ENCODE measurements at places on chromosomes 5 and 9.

- no peak for DNase-seq
Measured at GRCh38 chr5:176654856-176655255, 7.6 kb downstream of the TSPAN17 start.

- DNase-seq: no peak
Measured at GRCh38 chr9:87505869-87506678, 8.4 kb downstream of the DAPK1 start.

GRCh38 chr5:176646707-176647029 is 616 bp upstream of the TSPAN17 start:
- no peak for DNase-seq

- no peak for DNase-seq
Measured at GRCh38 chr5:132456296-132456986, 34.1 kb downstream of the IRF1 start.

GRCh38 chr5:143860211-143860610 is 48.2 kb downstream of the HMHB1 start:
- DNase-seq: no peak

GRCh38 chr9:89491694-89492093 is 6.2 kb downstream of the SEMA4D start:
- DNase-seq: no peak

DNA sequence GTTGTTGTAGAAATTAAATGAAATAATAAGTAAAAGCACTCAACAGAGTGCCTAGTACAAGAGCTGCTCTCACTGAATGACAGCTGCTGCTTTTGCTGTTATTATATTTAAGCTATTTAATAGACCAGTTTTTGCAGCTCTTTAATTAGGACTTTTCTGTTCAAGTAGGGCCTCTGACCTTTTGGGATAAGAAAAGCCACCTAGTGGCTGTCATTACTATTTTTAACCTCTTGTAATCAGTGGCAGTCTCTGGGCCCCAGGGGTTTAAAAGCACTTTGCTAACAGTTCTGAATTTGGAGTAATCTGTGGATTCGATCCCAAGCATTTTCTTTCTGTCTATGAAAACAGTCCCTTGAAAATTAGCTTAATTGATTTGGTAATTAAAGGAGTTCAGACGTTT is 121.1 kb downstream of the NUDT12 start:
- DNase-seq: no peak

- no peak for DNase-seq
Measured at GRCh38 chr5:159386028-159386711, 55.9 kb upstream of the IL12B start.

DNA sequence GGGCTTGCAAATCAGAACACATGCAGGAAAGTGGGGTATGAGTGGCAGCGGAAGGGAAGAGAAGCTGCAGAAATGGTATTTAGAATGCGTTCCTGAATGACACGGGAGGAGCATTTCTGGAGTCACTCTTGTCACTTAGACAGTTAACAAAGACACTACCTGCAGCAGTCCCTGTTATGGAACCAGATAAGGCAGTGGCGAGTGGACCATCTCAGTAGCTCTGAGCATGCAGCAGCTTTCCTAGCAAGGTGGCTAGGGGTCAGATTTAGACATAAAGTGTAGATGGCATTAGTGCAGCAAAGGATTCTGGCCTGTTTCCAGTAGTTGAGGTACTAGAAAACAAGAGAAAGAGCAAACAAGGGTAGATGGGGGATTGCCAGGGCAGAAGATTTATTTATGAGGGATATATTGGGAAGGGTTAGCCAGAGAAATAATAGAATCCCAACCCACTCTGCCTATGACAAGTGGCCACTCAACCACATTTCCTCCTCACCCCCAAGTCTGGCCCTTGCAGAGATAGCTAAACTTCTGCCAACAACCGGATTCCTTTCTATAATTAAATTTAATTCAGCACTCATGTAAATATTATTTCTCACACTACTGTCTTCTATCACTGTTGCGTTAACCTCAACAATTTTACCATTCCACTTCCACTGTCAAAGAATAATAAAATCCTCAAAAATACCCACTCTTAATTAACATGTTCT is 201.6 kb downstream of the DCP2 start:
- DNase-seq: peak; percentile 39

GRCh38 chr9:2839040-2839439 is 4.9 kb downstream of the PUM3 start:
- DNase-seq: no peak

- no peak for DNase-seq
Measured at GRCh38 chr5:133890776-133891280, 77.6 kb downstream of the C5orf15 start.

- no peak for DNase-seq
Measured at GRCh38 chr5:68374796-68375518, 159.4 kb downstream of the PIK3R1 start.

GRCh38 chr9:137309368-137310188 is 7.5 kb upstream of the NRARP start:
- DNase-seq: no peak

DNA sequence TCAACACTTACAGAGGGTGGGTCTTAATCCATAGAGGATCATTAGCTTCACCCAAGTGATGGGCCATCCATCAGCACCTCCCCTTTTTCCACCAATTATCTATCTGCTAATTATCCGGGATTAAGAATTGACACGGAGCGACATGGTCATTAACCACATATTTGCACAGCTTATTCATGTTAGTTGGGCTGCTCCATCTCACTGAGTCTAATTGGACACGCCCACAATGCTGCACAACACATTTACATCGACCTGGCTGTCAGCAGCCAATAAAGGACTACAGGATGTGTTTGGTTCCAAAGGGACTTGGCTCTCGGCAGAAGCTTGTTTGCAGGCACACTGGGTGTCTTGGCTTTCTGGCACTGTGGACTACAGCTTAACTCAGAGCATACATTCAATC is 21.6 kb downstream of the FOXE1 start:
- DNase-seq: no peak

DNA sequence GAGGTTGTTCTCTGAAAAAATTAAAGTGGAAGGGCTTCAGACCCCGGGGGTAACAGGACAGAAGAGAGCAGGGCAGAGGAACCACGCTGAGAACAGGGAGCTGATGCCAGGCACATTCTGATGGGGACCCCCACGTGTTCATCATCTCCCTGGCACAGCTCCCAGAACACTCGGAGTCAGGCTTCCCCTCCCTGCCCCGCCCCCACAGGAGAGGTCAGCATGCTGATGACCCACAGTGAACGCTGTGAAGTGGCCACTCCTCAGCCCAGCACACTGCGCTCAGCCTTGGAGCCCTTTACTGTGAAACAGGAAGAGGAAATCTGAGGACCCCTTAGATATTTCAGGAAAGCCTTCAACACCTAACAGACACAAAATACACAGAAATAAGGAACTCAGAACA is 16.4 kb downstream of the RETREG1 start:
- DNase-seq: peak; percentile 66

GRCh38 chr5:124457901-124458300 is 288.5 kb downstream of the ZNF608 start:
- DNase-seq: no peak

DNA sequence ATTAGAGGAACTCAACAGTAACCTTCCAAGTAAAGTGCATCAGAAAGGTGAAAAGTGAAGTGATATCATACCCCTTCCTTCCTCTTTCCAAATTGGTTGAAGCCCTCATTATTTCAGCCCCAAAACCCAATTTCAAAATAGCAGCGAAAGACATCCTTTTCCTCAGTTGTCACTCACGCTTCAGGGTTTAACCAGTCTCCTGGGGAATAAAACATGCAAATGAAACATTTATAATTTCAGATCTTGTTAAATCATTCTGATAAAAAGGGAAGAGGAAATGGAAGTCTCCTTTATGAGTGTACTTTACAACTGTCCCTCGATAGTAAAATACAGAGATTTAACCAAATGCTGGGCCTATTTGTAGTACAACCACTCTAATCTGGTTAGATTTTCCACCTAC is 22.5 kb downstream of the TRPM6 start:
- no peak for DNase-seq

GRCh38 chr9:127780126-127780885 is 1.8 kb upstream of the SH2D3C start:
- DNase-seq: no peak

GRCh38 chr9:81693671-81694378 is 4.5 kb upstream of the TLE1 start:
- no peak for DNase-seq

GRCh38 chr9:127974769-127975261 is 6.0 kb downstream of the EEIG1 start:
- no peak for DNase-seq

DNA sequence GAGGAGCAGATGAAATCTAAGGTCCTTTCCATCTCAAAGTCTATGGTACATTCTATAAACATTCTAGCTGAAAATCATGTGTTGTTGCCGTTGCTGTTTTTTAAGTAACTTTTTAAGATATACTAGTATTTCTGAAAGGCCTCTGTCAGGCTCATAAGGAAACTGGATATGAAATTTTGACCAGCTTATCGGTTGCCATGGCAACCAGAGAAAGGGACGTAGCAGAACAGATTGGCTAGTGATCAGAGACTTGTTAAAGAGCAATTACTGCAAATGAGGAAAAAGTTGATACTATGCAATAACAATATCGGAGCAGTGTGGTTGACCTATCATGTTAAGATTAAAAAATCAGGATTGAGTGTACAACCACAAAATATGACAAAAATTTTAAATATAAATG is 57.0 kb upstream of the RNF180 start:
- DNase-seq: no peak

DNA sequence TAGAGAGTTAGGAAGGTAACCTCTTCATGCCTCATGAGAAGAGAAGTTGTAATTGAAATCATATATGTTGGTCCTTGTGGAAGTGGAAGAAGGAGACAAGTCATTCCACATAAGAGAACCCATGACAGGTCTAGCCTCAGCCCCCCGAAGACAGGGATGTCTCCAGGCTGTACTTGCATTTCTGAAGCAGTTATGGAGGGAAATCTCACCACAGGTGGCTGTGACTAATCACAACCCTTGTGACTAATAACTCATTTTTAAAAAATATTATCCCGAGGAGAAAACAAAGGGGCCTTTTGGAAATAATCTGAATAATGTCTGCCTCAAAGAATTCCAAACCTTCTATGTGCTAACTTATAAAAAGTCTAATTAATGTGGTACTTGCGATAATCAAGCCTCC is 262.1 kb upstream of the RPS23 start:
- DNase-seq: no peak

DNA sequence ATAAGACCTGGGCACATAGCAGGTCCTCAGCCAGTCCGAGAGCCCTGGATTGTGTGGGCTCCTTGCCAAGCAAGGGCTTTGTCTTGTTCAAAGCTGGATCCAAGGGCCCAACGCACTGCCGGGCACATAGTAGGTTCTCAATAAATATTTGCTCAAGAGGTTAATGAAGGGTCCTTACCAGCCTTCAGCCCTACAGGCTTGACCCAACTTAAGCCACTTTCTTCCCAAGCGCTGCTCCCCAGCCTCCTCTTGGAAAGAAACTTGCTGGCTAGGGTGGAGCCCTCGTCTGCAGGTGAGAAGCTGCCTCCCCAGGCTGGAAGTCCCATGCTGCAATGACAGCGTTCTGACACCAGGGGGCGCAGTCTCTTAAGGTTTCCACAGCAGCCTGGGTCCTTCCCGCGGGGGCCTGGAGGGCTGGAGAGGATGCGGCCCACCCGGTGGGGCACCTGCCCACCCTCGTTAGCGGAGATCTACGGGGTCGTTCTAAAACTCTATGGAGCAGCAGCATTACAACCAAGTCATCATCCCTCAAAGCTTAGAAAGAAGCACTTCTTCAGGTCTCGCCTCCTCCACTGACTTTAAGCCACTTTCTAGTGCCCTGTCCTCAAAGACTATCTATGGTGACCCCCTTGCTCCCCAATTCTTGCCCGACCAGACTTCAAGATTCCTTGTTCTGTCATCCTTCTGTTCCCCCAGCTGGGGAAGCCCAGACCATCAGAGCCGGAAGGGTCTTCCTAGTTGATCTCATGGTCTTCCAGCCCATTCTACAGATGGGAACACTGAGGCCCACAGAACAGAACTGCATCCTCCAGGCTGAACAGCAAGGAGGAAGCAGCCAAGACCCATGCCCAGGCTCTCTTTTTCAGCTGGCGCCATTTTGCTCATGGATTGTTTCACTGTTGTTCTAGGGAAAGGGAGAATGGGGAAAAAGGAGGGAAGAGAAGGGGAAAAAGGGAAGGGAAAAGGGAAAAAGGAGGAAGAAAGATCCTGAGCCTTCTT is 115.4 kb downstream of the LHX2 start:
- peak; percentile 71 for DNase-seq

GRCh38 chr9:133492061-133493021 is 13.4 kb upstream of the SLC2A6 start:
- DNase-seq: no peak

DNA sequence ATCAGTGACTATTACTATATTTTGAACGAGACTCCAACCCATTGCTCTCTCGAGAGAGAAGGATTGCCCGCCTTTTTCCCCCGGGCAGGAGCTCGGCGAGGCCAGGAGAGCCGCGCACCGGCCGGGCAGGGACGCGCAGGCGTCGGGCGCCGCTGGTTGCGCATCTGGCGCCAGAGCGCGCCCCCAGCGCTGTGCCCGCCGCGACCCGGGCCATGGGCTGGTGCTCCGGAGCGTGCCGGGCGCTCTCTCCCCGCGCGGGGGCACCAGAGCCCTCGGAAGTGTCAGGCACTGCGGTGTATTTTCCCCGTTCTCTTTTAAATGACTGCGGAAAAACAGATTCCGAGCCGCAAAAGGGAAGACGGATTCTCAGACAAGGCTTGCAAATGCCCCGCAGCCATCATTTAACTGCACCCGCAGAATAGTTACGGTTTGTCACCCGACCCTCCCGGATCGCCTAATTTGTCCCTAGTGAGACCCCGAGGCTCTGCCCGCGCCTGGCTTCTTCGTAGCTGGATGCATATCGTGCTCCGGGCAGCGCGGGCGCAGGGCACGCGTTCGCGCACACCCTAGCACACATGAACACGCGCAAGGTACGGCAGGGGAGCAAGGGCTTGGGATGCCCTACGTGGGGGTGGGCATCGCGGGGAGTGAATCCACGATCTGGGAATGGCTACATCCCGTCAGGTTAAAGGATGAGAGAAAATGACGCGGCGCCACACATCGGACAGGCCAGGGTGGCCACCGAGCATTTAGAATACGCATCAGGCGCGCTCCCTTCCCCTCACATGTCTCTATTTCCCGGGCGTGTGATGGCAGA is 1.1 kb upstream of the NTRK2 start:
- DNase-seq: no peak

- no peak for DNase-seq
Measured at GRCh38 chr5:61256474-61256873, 75.6 kb upstream of the ZSWIM6 start.

DNA sequence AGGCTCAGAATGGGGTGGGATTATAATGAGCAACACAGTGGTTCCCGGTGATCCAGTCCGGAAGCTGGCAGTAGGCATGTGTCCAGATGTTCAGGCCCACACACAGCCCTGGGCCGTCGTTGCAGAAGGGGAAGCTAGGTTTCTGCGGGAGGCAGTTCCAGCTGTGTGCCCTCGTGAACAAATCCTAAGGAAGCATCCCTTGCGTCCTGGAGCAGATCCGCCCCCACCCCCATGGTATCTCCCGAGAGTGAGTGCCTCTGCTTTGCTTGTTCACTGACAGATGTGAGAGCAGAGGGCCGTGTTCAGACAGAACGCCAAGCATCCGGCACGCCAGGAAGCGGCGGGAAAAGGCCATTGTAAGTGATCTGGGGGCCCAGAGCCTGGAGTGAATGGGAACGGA is 104.8 kb downstream of the PDE6A start:
- no peak for DNase-seq

Data from SHP77 (cell line).